Stimulated activated CD8-positive, alpha-beta memory T cell treated with anti-CD3 and anti-CD28 coated beads, Interleukin-7, amount 100 ng/mL, for 48 hours (primary cell): ENCODE measurements at places on chromosomes 2 and 18.

GRCh38 chr2:20304411-20304810 is 46.2 kb downstream of the PUM2 start:
- no peak for DNase-seq

DNA sequence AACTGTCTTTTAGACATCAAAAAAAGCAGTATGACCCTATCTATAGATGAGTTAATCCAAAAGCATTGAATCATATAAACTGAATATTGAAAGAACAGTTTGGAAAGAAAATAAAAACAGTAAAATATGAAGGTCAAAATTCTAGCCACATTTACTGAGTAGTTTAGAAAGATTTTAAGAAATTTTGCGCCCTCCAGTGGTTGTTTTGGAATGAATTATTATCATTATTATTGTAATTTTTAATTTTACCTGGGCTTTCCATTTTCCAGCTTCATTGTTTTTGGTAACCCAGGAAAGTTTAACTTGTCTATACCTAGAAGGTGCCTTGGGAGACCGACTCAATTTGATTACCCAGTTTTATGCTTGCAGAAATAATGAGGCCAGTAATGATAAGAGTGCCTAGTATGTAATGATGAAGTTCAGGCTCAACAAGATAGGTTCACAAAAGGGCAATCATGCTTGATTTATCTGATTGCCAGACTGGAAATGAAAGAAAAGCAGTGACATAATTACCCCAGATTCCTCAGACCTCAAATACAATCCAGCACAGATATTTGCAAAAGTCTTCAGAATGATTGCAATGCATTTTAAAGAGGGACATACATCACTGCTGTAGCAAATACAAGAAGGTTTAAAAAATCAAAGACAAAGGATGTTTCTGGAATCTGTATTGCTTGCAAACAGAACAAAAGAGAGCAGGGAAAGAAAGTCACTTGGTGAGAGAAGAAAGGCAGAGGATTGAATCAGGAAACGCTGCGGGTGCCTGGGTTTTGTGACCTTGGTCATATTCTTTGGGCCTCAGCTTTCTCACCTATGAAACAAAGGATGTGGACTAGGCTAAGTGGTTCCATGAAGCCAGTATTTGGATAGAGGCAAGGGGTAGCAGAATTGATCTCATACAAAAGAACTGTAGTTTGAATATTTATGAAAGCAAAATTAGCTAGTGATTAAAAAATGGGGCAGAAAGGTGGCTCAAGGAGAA is 153.8 kb downstream of the MAP2 start:
- DNase-seq: no peak

GRCh38 chr2:76731157-76731556 is 791.0 kb downstream of the LRRTM4 start:
- no peak for DNase-seq

DNA sequence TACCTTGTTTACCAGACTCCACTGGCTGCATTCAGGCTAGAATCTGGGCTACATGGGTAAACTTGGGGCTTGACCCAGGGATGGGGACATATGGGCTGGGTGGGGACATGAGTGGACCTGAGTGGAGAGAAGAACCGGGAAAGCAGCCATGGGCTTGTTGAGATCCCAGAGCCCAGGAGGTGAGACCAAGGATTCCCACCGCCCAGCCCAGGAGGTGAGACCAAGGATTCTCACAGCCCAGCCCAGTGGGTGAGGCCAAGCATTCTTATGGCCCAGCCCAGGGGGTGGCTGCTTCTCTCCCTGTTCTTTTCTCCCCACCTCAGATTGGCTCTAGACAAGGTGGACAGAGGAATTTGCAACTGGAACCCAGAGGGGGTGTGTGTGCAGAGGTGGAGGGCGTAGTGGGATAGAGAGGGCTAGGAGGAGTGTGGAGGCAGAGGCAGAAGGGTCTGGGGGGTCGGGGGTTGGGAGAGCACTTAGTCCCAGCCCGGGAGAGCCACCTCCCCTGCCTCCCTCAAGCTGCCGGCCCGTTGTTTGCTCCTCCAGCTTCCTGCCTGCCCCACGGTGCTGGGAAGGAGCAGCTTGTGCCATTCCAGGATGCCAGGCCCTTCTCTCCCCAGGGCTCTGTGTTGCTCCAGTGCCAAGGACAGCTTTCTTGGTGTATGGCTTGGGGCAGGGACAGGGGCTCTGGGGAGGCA is 25.6 kb downstream of the GLI2 start:
- no peak for DNase-seq

DNA sequence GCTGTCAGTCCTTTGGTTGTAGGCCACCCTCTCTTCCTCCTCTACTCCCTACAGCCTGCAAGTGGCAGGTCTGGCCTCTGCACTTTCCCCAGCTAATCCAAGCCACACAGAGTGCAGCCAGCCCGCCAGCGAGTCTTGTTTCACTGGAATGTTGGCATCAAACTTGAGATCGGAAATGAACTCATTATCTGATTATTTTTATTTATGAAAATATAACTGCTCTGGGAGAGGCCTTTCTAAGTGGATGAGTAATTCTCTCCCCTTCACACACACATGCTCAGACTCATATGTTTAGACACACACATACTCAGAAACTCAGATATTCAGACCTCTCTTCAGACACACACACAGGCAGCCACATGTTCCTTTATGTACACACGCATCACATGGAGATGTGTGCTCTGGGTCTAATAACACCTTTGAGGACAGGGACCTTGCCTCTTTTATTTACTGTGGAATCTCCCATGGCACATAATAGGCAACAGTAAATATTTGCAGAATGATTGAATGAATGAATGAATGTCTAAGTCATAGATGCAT is 151.3 kb downstream of the ZFP36L2 start:
- no peak for DNase-seq
